ENCODE measurements at places on chromosomes 12 and 14. TPM values are rescaled to one million over a fixed set of nuclear protein-coding genes. Genes with fewer than 3 reads are reported as not detected.

- no peak for ATAC-seq
Measured at GRCh38 chr12:110750784-110751461, 8.2 kb upstream of the PPP1CC start.

Gene LPAR5
- total RNA-seq = 18.9 TPM

Gene TAS2R43
- 0.84 TPM for total RNA-seq

GRCh38 chr14:103653805-103654204, 24.8 kb downstream of the KLC1 start:
- ATAC-seq = no peak

DNA sequence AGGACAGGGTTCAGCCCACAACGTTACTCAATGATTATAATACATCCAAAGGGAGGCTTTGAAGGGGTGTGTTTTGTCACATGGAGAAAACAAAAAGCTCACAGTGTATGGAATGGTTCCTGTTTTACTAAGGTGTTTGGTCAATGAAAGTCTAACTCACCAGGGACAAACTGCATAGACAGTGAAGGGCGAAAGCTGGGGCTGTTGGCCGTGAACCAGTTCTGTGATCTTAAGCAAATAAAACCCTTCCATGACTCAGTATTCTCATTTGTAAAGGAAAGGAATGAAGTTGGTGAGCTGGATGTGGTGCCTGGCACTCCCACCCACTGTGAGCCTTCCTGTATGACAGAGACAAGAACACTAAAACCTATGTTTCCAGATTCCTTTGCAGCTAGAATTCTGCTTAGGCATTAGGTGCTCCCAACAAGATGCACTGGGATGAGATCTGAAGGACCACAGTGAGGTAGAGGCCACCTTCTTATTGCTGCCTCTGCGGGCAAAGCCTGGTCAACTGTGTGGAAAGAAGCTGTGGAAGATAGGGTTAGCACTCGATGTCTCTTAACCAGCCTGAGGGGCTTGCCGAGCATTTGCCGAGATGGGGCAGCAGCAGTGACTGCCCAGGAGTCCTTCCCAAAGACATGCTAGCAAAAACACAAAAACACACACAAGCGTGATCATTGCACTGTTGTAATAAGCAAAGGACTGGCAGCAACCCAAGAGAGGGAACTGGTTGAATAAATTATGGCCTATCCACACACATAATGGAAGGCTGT, 48.5 kb downstream of the VCPKMT start:
- peak; percentile 90 for ATAC-seq

Gene MED13L
- total RNA-seq = 69.3 TPM

Gene PTMS
- total RNA-seq = 234 TPM

DNA sequence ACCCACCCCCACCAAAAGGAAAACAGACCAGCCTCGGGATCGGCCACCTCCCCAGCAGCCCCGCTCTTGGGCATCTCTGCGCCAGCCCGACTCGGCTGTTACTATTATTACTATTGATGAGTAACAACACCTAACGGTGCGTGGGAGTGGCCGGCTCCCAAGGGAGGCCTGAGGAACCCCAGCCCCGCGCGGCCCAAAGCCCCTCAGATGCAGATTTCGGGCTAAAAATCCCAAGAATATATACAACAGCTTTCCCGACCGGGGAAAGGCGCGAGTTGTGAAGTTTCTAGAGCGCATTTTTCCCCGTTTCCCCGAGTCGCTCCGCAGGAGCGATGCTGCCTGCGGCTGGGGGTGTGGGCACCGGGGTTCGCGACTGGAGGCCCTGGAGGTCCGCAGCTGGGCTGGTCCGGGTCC, 565 bp downstream of the NT5DC3 start:
- ATAC-seq = peak; percentile 30

DNA sequence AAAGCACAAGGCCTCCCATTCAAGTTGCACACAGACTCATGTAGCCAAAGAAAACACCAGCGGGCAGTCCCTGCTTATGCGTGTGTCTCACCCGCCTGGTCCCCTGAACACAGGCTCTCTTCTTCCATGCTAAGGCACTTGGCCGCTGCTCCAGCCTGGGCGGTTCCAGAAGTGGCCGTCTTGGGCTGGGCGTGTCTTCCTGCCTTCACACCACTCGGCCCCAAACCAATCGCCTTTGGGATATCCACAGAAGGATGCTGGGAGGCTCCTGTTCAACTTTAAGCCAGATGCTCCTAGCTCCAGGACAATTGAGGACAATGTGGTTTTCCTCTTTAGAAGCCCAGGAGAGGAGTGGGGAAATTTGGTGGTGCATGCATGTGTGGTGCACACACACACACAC, 2.2 kb downstream of the SCARB1 start:
- peak; percentile 17 for ATAC-seq

- no peak for ATAC-seq
Measured at GRCh38 chr14:51807356-51807755, 53.1 kb upstream of the GNG2 start.

DNA sequence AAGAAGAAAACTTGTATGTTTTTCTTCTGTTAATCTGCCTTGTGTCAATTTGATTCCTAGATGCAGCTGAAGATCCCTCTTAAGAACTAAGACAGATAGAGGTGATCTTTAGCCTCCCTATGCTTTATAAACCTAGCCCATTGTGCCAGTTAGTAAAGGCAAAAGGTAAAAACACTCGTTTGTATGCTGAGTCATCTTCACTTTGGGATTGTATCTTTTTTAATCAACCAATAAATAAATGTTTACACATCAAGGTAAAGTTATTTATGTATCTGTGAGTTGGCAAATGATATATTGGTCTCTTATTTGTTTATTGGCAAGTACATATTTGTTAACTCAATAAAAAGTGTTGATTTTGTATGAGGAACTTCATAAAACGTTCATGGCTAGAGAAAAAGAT, 165.9 kb upstream of the AMIGO2 start:
- no peak for ATAC-seq

DNA sequence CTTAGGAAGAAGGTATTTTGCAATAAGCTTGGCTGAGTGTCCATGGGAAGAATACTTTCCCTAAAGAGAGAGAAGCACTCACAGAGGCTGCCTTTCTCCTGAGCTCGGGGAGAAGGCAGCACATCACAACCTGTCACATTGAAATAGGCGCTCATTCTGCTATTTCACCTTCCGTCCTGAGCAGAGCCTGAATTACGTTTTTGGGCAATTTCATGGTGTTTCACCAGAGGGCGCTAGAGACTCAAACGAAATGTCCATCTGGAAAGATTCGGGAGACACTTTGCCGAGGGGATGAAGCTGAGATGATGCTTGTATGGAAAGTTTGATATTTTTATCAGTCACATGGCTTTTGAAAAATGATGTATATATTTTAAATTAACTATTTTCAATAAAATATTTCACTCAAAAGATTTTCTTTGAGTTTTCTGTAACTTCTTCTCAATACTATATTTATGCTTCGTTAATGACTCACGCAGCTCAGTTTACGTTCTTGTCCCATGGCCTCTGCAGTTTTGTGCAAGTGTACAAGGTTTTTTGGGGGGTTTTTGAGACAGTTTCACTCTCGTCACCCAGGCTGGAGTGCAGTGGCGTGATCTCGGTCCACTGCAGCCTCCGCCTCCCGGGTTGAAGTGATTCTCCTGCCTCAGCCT, 17.4 kb upstream of the B4GALNT3 start:
- ATAC-seq = peak; percentile 55

Gene EIF2B1
- total RNA-seq = 42.7 TPM

GRCh38 chr14:96710060-96710666, 87.0 kb upstream of the VRK1 start:
- ATAC-seq = no peak

DNA sequence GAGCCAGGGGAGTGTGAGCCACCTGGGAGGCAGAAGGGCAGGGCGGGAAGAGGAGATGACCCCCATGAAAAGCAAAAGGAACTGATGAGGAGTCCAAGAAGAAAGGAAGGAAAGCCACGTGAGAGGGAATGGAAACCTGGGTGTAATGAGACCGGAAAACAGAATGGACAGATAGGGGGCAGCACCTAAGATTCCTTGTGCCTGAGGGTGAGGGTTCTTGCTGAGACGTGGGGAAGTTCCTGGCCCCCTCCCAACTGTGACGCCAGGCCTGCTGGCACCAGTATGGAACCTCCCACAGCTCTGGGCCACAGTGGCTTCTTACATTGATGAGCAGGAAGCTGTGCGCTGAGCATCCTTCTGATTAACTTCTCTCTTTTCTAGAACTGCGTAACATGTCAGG, 30.8 kb downstream of the TTC7B start:
- no peak for ATAC-seq

Gene SPIC
- total RNA-seq = 0.16 TPM

- no peak for ATAC-seq
Measured at GRCh38 chr12:116365606-116366455, 88.3 kb upstream of the MED13L start.

GRCh38 chr14:67618617-67619063, 1.1 kb upstream of the ARG2 start:
- peak; percentile 17 for ATAC-seq

Gene CIDEB
- total RNA-seq = 27.4 TPM

Measured in esophagus mucosa (tissue), 1 donor.